ENCODE measurements at places on chromosomes 7 and 10. TPM values are rescaled to one million over a fixed set of nuclear protein-coding genes. Genes with fewer than 3 reads are reported as not detected.

The NKX6-2 gene
- not detected for total RNA-seq

The ZNF853 gene
- 1.2 TPM for total RNA-seq

The MRC1 gene
- not detected for total RNA-seq

The OR2A12 gene
- total RNA-seq, result not detected

The SPDYE11 gene
- not detected for total RNA-seq

- peaks cover 29% of the 10 kb centered on the region for H3K36me3 ChIP-seq
- no peak overlapping the region for H3K27ac ChIP-seq
- no peak for DNase-seq
- H3K27me3 ChIP-seq, result no peaks in the 10 kb centered on the region
Observed at GRCh38 chr7:92656121-92656520, 65.9 kb upstream of the FAM133B start.

DNA sequence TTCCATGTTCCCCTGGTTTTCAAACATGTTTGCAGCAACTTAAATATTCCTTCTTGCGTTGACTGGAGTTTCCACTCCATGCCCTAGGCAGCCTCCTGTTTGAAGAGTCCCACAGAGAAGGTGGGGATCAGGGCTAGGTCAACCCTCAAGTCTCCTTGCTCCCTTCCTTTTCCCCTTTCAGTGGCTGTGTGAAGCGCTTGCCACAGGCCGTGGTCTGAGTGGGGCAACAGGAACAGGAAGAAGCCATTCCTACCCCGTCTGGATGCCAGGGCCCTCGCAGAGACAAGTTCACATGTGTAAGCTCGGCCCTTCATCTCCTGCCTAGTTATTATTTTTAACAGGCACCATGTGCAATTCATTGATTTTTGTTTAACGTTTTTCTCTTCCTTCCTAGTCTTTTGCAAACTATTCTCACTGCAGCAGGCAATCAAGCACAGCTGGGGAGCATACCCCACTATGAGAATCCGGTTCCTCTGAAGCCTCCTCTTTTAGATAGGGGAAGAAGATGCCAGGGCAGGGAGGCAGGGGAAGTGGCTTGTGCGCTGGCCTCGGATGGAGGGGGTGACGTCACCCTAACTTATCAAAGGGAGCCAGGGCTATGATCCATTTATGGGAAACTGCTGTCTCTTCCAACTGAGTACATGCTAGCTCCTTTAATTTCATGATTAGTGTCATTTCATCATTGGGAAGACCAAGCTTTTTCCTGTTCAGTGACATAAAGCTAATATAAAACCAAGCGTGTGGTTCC is 64.2 kb downstream of the PRLHR start:
- no peaks in the 10 kb centered on the region for H3K36me3 ChIP-seq
- H3K27me3 ChIP-seq, result peaks cover 23% of the 10 kb centered on the region
- H3K27ac ChIP-seq, result no peak overlapping the region
- no peak overlapping the region for H3K4me3 ChIP-seq
- no peaks in the 10 kb centered on the region for H3K4me1 ChIP-seq
- no peak for DNase-seq

- peaks cover 7% of the 10 kb centered on the region for H3K27me3 ChIP-seq
- no peak overlapping the region for H3K4me3 ChIP-seq
- peaks cover 4% of the 10 kb centered on the region for H3K4me1 ChIP-seq
Observed at GRCh38 chr7:138602451-138602850, 98.7 kb downstream of the SVOPL start.

DNA sequence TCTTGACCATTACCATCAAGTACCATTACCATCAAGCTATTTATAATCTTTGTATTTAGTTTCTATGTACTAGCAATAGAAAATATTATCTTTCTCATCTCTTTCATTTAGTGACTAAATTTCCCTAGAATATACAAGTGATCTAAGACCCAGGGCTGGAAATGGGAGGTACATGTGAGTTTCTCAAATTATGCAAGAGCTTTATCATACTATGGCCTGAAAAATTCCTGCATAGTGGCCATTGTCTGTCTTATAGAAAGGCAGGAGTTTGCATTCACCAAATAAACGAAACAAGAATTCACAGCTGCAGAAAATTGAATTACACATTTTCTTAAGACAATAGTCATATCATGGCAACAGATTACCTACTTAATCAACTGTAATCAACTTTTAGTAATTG is 50.7 kb upstream of the HDAC9 start:
- no peaks in the 10 kb centered on the region for H3K4me1 ChIP-seq
- H3K36me3 ChIP-seq, result no peaks in the 10 kb centered on the region
- no peak overlapping the region for H3K4me3 ChIP-seq
- no peaks in the 10 kb centered on the region for H3K27me3 ChIP-seq
- no peak for DNase-seq
- H3K27ac ChIP-seq, result no peak overlapping the region

GRCh38 chr7:45515346-45515745 is 58.8 kb upstream of the ADCY1 start:
- H3K4me3 ChIP-seq, result no peak overlapping the region
- H3K36me3 ChIP-seq, result no peaks in the 10 kb centered on the region
- no peak overlapping the region for H3K27ac ChIP-seq
- no peak for DNase-seq
- peaks cover 8% of the 10 kb centered on the region for H3K27me3 ChIP-seq
- no peaks in the 10 kb centered on the region for H3K4me1 ChIP-seq

DNA sequence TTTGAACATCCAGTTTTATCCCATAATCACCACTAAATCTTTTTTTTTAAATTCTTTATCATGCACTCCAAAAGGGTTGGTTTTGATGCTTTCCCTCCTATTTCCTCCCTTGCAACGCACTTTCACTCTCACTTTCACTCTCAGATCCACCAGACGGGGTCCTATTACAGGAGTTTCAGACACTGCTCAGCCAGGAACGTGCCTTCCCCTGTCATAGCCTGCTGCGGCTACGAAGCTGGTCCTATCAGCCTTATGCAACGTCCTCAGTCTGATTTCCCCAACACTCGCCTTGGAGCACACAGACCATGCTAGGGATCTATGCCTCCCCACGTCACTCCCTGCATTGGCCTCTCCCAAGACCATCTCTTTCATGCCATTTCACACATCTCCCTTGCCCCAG is 23.4 kb downstream of the ZPBP start:
- H3K4me1 ChIP-seq, result peaks cover 19% of the 10 kb centered on the region
- no peaks in the 10 kb centered on the region for H3K27me3 ChIP-seq
- no peak overlapping the region for H3K27ac ChIP-seq
- peak overlapping the region; percentile 85 for H3K4me3 ChIP-seq
- peak; percentile 37 for DNase-seq
- peaks cover 8% of the 10 kb centered on the region for H3K36me3 ChIP-seq

GRCh38 chr10:17792991-17793390 is 16.2 kb upstream of the MRC1 start:
- no peak overlapping the region for H3K4me3 ChIP-seq
- no peak overlapping the region for H3K27ac ChIP-seq
- H3K4me1 ChIP-seq, result no peaks in the 10 kb centered on the region

GRCh38 chr7:17844514-17845196 is 95.6 kb downstream of the SNX13 start:
- H3K4me1 ChIP-seq, result peaks cover 26% of the 10 kb centered on the region
- H3K27me3 ChIP-seq, result no peaks in the 10 kb centered on the region
- no peak overlapping the region for H3K27ac ChIP-seq
- H3K4me3 ChIP-seq, result no peak overlapping the region
- DNase-seq, result no peak

DNA sequence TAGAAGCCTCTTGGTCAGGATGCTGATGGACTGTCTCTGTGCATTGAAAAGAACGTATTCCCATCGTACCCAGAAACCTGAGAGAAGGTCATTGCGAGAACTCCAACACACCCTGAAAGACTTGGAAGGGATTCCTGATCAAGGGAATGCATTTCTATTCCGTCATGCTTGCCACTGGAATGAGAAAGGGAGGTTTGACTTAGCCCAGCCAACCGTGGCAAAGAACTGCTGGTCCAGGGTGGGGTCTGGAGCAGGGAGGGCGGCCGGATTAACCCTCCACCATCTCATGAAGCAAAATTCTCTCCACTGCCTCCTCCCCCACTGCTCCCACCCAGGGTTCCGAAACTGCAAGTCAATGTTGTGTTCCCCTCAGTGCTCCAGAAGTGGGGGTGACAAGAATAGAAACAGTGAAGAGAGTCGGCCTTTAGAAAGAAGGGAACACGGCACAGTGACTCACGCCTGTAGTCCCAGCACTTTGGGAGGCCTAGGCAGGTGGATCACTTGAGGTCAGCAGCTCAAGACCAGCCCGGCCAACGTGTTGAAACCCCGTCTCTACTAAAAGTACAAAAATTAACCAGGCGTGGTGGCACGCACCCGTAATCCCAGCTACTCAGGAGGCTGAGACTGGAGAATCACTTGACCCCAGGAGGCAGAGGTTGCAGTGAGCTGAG is 137.5 kb upstream of the MGMT start:
- no peaks in the 10 kb centered on the region for H3K36me3 ChIP-seq
- no peak overlapping the region for H3K27ac ChIP-seq
- peaks cover 5% of the 10 kb centered on the region for H3K27me3 ChIP-seq
- H3K4me1 ChIP-seq, result no peaks in the 10 kb centered on the region
- H3K4me3 ChIP-seq, result no peak overlapping the region

GRCh38 chr10:22606164-22606614 is 108.2 kb downstream of the PIP4K2A start:
- no peaks in the 10 kb centered on the region for H3K27me3 ChIP-seq
- peaks cover 70% of the 10 kb centered on the region for H3K4me1 ChIP-seq
- peak overlapping the region; percentile 86 for H3K27ac ChIP-seq
- no peak overlapping the region for H3K4me3 ChIP-seq
- DNase-seq, result peak; percentile 49
- peaks cover 43% of the 10 kb centered on the region for H3K36me3 ChIP-seq

- peaks cover 15% of the 10 kb centered on the region for H3K4me1 ChIP-seq
- no peak for DNase-seq
- H3K36me3 ChIP-seq, result no peaks in the 10 kb centered on the region
Observed at GRCh38 chr10:78544423-78545090, 510.9 kb downstream of the RPS24 start.

- H3K36me3 ChIP-seq, result peaks cover 23% of the 10 kb centered on the region
- no peaks in the 10 kb centered on the region for H3K4me1 ChIP-seq
- no peak overlapping the region for H3K27ac ChIP-seq
- no peak overlapping the region for H3K4me3 ChIP-seq
- DNase-seq, result no peak
- H3K27me3 ChIP-seq, result no peaks in the 10 kb centered on the region
Observed at GRCh38 chr7:30437823-30438574, 40.6 kb downstream of the NOD1 start.

DNA sequence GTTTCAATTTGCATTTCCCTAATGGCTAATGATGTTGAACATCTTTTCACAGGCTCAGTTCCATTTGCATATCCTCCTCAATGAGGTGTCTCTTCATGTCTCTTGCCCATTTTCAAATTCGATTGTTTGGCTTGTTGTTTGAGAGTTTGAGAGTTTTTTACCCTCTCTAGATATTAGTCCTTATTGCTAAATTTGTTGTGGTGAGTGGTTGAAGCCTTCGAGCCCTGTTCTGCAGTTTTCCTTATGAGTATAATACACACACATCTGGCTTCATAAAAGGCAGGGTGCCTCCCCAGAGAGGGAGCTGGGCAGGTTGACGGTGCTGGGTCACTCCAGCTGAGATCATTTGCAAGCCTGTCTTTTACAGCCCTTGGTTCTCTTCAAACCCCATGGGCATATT is 65.1 kb downstream of the RGS10 start:
- H3K36me3 ChIP-seq, result no peaks in the 10 kb centered on the region
- H3K4me3 ChIP-seq, result no peak overlapping the region
- no peak overlapping the region for H3K27ac ChIP-seq
- no peaks in the 10 kb centered on the region for H3K27me3 ChIP-seq
- no peak for DNase-seq
- H3K4me1 ChIP-seq, result peaks cover 33% of the 10 kb centered on the region

- H3K4me1 ChIP-seq, result no peaks in the 10 kb centered on the region
- H3K4me3 ChIP-seq, result no peak overlapping the region
- no peak for DNase-seq
- no peak overlapping the region for H3K27ac ChIP-seq
Observed at GRCh38 chr7:4631380-4632179, 50.5 kb upstream of the FOXK1 start.

- no peaks in the 10 kb centered on the region for H3K27me3 ChIP-seq
- DNase-seq, result no peak
- no peaks in the 10 kb centered on the region for H3K4me1 ChIP-seq
- H3K27ac ChIP-seq, result no peak overlapping the region
- no peaks in the 10 kb centered on the region for H3K36me3 ChIP-seq
Observed at GRCh38 chr7:20402747-20403230, 72.1 kb downstream of the ITGB8 start.

- no peak overlapping the region for H3K27ac ChIP-seq
- peaks cover 2% of the 10 kb centered on the region for H3K27me3 ChIP-seq
- no peaks in the 10 kb centered on the region for H3K36me3 ChIP-seq
Observed at GRCh38 chr10:124213471-124213870, 120.1 kb upstream of the CHST15 start.

DNA sequence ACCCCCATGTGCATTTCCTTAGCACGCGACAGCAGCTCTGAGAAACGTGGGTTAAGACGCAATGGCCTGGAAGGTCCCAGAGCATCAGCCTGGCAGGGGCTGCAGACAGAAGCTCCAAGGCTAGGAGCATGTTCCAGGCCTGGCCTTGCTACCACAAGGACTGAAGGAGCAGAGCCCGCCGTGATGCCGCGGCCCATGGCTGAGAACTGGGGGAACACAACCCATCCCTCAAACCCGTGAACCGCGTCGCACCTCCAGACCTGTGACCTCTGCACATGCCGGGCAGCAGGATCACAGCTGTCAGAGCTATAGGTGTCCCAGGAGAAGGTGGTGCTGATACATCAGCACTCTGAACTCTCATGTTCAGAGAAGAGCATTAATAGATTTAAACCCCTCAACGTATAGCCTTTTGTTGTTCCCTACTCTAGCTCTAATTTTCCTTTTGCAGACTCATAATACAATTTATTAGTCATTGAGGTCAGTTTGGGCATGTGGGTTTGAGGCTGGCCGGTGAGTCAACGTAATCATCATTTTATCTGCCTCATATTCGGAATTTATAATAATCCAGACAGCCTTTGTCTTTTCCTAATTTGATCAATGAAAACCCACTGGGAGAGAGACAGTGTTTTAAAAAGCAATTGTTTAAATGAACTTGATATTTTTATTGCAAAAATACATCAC is 222.5 kb upstream of the TCERG1L start:
- H3K27ac ChIP-seq, result no peak overlapping the region
- H3K27me3 ChIP-seq, result no peaks in the 10 kb centered on the region
- H3K36me3 ChIP-seq, result no peaks in the 10 kb centered on the region
- H3K4me3 ChIP-seq, result no peak overlapping the region
- no peaks in the 10 kb centered on the region for H3K4me1 ChIP-seq

DNA sequence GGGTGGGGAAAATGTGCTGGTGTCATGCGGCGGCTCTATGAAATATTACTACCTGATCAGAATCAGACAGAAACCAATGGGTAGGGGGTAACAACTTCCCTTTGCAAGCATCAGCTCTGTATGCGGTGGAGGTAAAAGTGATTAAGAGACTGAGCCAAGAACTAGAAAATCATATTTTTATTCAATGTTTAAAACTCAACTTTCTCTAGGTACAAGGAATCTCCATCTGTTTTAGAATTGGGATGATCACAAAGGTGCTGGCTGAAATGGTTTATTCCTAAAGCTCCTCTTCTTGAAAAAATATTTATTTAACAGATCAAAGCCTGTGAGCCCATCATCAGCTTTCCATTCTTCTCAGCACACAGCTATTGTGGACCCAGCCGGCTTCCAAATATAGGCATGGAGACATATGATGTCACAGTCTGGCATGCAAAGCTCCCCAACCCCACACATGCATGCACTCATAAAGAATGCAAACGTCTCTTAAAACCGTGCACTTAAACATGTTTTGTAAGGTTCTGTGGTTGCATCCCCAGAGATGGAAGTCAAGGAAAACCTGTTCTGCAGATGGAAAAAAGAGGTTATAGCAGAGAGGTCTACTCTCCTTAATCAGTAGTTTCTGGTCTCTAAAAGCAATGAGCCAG is 126.0 kb downstream of the SKIDA1 start:
- H3K4me3 ChIP-seq, result no peak overlapping the region
- no peaks in the 10 kb centered on the region for H3K27me3 ChIP-seq
- no peaks in the 10 kb centered on the region for H3K4me1 ChIP-seq
- H3K36me3 ChIP-seq, result no peaks in the 10 kb centered on the region
